ENCODE measurements at places on chromosomes 4 and X. TPM values are rescaled to one million over a fixed set of nuclear protein-coding genes. Genes with fewer than 3 reads are reported as not detected.

DNA sequence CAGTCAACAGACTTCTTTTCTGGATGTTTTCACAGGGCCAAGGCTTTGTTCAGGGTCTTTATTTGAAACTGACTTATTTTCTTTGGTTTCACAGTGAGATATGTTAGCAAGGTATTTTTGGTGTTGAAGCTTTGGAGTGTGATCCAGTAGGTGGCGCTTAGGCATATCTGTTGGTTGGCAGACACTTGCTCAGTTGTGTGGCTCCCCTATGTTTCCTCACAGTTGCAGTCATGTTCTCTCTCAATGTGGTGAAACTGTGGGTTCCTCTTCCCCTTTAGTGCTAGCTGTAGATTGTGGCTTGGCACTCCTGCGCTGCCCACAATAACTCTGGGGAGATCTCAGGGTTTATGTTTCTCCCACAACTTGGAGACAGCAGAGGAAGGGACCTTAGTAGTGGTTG, 460.8 kb downstream of the SLITRK2 start:
- H3K4me3 ChIP-seq, result no peak overlapping the region
- DNase-seq, result peak; percentile 49
- H3K36me3 ChIP-seq, result no peaks in the 10 kb centered on the region
- no peak overlapping the region for H3K27ac ChIP-seq
- H3K27me3 ChIP-seq, result no peaks in the 10 kb centered on the region
- H3K4me1 ChIP-seq, result no peaks in the 10 kb centered on the region

Gene TLR2
- total RNA-seq, result 0.23 TPM

GRCh38 chr4:47010347-47010911, 17.0 kb upstream of the GABRA4 start:
- no peaks in the 10 kb centered on the region for H3K27me3 ChIP-seq
- H3K4me3 ChIP-seq, result no peak overlapping the region
- no peaks in the 10 kb centered on the region for H3K4me1 ChIP-seq

GRCh38 chr4:48986654-48987164, 634 bp downstream of the CWH43 start:
- H3K4me1 ChIP-seq, result no peaks in the 10 kb centered on the region
- no peaks in the 10 kb centered on the region for H3K36me3 ChIP-seq
- no peak overlapping the region for H3K27ac ChIP-seq
- DNase-seq, result no peak
- no peaks in the 10 kb centered on the region for H3K27me3 ChIP-seq

DNA sequence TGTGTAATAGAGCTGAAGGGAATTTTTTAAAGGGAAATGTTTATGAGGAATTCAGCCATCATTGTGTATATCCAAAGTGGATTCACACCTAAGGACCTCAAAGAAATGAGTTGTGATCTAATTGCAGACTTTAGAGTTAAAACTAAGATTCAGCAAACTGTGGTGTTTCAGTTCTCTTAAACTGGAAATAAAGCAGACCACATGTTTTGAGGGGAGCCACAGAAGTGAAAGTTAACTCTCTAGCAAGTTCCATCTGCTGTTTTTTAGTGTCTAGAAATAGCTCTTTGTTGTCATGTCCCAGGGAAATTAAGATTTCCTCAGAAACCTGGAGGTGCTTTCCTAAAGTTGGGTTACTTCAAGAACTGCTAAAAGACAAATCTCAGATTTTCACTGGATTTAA, 97.3 kb upstream of the DDX3X start:
- H3K36me3 ChIP-seq, result peaks cover 44% of the 10 kb centered on the region
- H3K27me3 ChIP-seq, result no peaks in the 10 kb centered on the region
- peaks cover 4% of the 10 kb centered on the region for H3K4me1 ChIP-seq

Gene MAGEH1
- not detected for total RNA-seq

DNA sequence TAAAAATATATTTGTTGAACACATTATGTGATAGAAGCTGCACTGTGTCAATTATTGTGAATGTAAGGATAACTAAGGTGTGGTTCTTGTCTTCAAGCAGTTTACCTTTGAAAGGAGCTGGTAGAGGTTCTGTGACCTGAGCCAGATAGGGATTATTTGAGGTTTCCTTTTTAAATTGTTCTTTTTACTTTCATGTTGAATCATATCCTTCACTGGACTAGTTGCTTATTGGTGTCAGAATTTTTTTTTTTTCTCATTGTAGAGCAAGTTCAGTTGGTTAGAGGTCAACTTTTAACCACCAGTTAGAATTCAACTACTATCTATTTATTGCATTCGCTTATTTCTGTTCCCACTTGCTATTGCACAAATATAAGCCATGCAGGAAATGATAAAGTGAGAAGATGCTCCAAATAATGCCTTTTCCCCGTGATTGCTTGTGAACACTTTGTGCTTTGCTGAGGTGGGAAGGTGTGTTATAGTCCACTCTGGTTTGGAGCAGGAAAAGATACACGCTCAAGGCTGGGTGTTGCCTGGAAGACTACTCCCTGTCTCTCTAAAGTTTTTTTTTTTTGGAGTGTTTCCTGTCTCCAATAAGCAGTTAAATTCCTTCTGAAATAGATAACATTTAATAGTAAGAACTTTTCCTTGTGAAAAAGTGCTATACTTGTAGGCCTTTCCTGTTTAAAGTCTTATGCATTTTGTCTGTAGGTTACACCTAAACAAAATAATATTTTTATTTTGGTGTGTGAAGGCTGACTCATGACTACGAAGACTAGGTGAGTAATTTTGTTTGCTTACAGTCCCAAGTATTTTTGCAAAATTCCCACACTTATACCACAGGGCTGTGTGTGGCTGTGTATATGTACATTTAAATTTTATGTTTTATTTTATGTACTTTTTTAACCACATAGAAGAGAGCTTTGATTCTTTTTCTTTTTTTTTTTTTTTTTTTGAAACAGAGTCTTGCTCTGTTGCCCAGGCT, 83.8 kb upstream of the LCORL start:
- no peak overlapping the region for H3K4me3 ChIP-seq
- H3K27ac ChIP-seq, result peak overlapping the region; percentile 78
- peak; percentile 41 for DNase-seq
- no peaks in the 10 kb centered on the region for H3K27me3 ChIP-seq

GRCh38 chrX:101230636-101231035, 11.1 kb downstream of the DRP2 start:
- H3K4me1 ChIP-seq, result peaks cover 7% of the 10 kb centered on the region
- H3K27ac ChIP-seq, result no peak overlapping the region
- no peak overlapping the region for H3K4me3 ChIP-seq
- H3K36me3 ChIP-seq, result no peaks in the 10 kb centered on the region
- peak; percentile 11 for DNase-seq
- H3K27me3 ChIP-seq, result peaks cover 47% of the 10 kb centered on the region

GRCh38 chr4:77052352-77052751, 23.4 kb downstream of the CCNI start:
- H3K36me3 ChIP-seq, result peaks cover 93% of the 10 kb centered on the region
- peak; percentile 75 for DNase-seq
- H3K27me3 ChIP-seq, result no peaks in the 10 kb centered on the region
- no peak overlapping the region for H3K4me3 ChIP-seq

DNA sequence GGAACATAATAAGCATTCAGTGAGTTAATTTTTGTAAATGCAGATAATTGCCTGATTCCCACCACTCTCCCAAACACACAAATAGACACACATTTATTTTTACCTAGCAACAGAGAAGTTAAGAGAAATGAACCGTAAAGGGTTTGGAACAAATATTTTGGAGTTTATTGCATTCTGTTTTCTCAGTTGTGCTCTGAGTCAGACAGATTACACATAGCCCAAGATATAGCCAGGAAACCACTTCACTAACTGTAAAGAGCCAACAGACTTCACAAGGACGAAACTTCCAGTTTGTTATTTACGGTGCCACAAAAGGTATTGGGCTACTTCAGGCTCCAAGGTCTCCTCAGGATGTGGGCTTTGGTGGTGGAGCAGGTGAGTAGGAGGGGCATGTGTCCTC, 217.0 kb downstream of the BMPR1B start:
- no peaks in the 10 kb centered on the region for H3K36me3 ChIP-seq
- no peaks in the 10 kb centered on the region for H3K27me3 ChIP-seq
- H3K4me3 ChIP-seq, result no peak overlapping the region
- DNase-seq, result peak; percentile 60
- H3K4me1 ChIP-seq, result peaks cover 35% of the 10 kb centered on the region

DNA sequence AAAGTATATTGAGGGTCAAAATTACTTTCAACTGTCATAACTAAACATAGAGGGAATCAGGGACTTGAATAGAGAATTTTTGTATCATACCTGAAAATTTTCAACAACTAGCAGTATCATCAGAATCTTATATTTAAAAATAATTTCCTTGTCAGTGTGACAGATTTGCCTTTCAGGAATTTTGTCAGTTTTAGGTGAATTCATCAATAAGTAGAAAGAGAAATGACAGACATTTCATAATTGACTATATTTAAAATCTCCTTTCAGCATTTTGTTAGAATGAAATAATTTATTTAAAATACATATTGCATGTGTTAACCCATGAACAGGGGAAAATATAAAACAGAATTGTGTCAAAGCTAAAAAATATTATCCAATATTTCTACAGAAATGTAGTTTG, 8.6 kb upstream of the PDCL2 start:
- no peaks in the 10 kb centered on the region for H3K27me3 ChIP-seq
- no peak overlapping the region for H3K27ac ChIP-seq
- no peaks in the 10 kb centered on the region for H3K36me3 ChIP-seq
- DNase-seq, result no peak
- no peak overlapping the region for H3K4me3 ChIP-seq
- no peaks in the 10 kb centered on the region for H3K4me1 ChIP-seq

- H3K4me1 ChIP-seq, result no peaks in the 10 kb centered on the region
- H3K27me3 ChIP-seq, result peaks cover 21% of the 10 kb centered on the region
- peak; percentile 5 for DNase-seq
- H3K36me3 ChIP-seq, result no peaks in the 10 kb centered on the region
- H3K27ac ChIP-seq, result no peak overlapping the region
Measured at GRCh38 chrX:44765556-44765955, 78.3 kb upstream of the DUSP21 start.

- peak; percentile 58 for DNase-seq
- peaks cover 13% of the 10 kb centered on the region for H3K4me1 ChIP-seq
- H3K4me3 ChIP-seq, result no peak overlapping the region
- no peaks in the 10 kb centered on the region for H3K36me3 ChIP-seq
- H3K27me3 ChIP-seq, result no peaks in the 10 kb centered on the region
Measured at GRCh38 chr4:11232015-11232414, 196.7 kb downstream of the HS3ST1 start.
